Stomach (tissue), 19 donors: ENCODE measurements at places on chromosomes 5 and 9. TPM values are rescaled to one million over a fixed set of nuclear protein-coding genes. Genes with fewer than 3 reads are reported as not detected.
A peak's percentile ranks its signal among the peaks of the same experiment; 100 is the strongest.

Gene CCDC180
- 2.1 TPM for polyA plus RNA-seq

Gene UGT3A1
- polyA plus RNA-seq, result not detected

DNA sequence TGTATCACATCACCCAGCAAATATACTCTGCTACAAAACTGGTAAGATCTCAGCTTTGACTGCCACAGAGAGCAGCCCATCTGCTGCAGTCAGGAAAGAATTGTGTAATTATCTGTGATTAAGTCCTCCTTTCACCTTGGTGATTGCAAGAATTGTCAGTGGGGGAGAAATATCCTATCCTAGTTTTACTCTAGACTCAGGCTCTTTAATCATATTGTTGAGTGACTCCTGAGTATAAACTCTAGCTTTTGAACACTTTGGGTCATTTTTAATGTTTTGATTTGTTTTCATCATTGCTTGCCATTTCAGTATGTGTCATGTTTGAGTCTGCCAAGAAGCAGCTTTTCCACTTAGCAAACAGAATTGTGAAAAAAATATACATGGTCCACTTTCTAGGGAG, 32.1 kb downstream of the VCAN start:
- no peak overlapping the region for H3K27ac ChIP-seq
- DNase-seq, result no peak
- H3K36me3 ChIP-seq, result no peaks in the 10 kb centered on the region
- H3K4me1 ChIP-seq, result no peaks in the 10 kb centered on the region

GRCh38 chr5:38417658-38418017, 138.8 kb downstream of the LIFR start:
- H3K4me1 ChIP-seq, result peaks cover 7% of the 10 kb centered on the region
- H3K27me3 ChIP-seq, result no peaks in the 10 kb centered on the region
- DNase-seq, result no peak
- H3K27ac ChIP-seq, result no peak overlapping the region

DNA sequence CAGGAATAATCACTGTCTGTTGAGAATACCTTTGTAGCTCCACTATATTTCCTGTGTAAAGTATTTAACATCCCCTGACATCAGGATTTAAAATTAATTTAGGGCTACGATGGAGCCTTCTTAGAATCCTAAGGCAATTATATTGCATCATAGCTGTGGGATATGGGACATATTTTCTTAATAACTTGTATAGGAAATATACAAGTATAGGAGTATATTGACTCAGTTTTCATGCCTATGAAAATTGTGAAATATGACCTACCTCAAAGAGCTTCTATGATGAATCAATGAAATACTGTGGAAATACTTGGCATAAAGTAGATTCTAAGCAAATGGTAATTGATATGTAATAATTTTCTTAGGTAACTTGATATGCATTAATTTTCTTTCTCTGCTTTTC, 221.0 kb upstream of the KLF4 start:
- H3K4me1 ChIP-seq, result no peaks in the 10 kb centered on the region
- no peak overlapping the region for H3K4me3 ChIP-seq
- DNase-seq, result no peak
- no peaks in the 10 kb centered on the region for H3K27me3 ChIP-seq
- no peaks in the 10 kb centered on the region for H3K36me3 ChIP-seq

- H3K27ac ChIP-seq, result no peak overlapping the region
- no peak for DNase-seq
- no peaks in the 10 kb centered on the region for H3K4me1 ChIP-seq
- no peaks in the 10 kb centered on the region for H3K27me3 ChIP-seq
- H3K4me3 ChIP-seq, result no peak overlapping the region
Observed at GRCh38 chr9:80811656-80812055, 877.7 kb downstream of the TLE1 start.

DNA sequence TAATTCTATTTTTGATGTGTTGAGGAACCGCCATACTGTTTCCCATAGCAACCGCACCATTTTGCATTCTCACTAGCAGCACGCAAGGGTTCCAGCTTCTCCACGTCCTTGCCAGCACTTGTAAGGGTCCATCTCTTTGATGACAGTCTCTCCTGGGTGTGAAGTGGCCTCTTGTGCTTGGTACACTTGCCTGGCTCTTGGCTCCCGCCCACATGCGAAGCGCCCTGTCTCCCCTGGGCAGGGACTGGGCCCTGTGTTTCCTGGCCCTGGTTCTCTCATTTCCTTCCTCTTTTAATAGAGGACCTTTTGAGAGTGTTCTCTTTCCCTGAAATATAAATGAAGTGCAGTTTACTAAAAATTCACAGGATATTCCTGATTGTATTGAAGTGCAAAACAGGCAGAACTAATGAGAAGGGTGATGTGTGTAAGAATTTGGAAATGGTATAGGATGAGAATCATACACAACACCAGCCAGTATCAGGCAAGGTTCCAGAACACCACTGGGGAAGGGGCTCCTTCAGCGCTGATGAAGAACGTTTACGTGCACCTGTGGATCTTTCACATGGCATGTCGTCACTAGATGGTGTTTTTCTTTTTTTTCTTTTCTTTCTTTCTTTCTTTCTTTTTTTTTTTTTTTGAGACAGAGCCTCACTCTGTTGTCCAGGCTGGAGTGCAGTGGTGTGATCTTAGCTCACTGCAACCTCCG, 73.0 kb downstream of the EHMT1 start:
- DNase-seq, result no peak
- no peaks in the 10 kb centered on the region for H3K4me1 ChIP-seq
- H3K27ac ChIP-seq, result no peak overlapping the region
- H3K27me3 ChIP-seq, result no peaks in the 10 kb centered on the region
- H3K36me3 ChIP-seq, result no peaks in the 10 kb centered on the region

DNA sequence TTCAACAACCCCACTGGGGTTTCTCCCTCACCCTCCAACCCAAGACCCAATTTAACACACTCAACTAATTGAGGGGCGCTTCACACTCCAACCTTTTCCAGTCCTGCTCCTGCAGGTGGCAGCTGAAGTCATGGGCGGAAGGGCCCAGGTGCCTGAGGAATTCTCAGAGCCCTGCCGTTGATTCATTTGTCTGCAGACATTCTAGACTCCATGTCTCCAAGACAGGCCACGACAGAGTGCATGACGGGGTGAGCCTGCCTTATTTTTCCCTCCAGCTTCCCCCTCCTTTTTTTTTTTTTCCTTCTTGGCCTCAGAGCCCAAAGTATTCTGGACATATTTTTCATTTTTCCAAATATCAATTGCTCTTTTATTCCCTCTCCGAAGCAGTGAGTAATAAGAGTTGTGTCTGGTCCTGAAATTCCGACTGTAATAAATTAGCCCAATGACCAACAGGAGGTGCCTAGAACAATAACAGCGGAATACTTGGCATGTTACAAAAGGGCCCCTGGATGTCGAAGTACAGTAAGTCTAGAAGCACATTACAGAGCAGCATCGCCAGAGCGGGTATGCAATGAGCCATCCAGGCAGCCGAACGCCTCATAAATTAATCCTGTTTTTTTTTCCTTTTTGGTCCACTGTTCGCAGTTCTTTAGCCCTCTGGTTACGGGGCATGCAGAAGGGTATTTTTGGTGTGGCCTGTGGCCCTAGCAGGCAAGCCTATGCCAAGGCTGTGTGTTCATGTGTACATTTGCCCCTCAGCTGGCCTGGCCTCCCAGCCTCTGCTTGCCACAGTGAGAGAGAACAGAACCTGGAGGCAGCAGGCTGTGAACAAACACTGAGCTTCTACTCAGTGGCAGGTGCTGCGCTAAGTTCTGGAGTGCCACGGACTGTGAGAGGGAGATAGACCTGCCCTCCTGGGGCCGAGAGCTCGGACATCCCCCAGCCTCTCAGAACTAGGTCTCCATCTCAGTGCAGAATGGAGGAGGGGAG, 8.6 kb upstream of the SMIM23 start:
- no peak overlapping the region for H3K27ac ChIP-seq
- no peaks in the 10 kb centered on the region for H3K4me1 ChIP-seq
- no peaks in the 10 kb centered on the region for H3K27me3 ChIP-seq

DNA sequence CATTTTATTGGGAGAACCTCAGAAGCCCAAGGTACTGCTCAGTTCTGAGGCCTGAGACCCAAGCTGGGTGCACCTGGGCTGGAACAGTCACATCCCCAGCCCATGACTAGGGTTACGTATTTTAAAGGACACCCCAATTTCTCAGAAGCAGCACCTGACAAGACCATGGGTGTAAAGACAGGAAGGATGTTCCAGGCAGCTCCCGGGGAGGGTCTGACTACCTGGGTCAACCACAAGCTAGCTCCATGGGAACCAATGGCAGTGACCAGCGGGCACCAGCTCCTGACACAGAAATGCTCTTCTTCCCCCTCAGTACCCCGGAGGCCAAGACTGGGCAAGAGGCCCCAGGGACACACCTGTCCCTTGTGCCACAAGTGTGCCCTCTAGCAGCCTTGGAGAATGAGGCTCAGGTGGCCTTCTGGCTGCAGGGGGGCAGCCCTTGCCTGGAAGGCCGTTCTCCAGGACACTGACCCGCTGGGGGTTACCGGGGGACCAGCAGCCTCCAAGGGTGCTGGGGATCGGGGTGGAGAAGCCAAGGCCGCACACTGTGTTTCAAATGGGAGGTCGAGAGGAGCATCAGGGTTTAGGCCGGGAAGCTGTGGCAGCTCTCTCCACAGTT, 52.6 kb downstream of the IPPK start:
- peak overlapping the region; percentile 79 for H3K27ac ChIP-seq
- H3K36me3 ChIP-seq, result peaks cover 4% of the 10 kb centered on the region
- H3K4me3 ChIP-seq, result no peak overlapping the region
- DNase-seq, result peak; percentile 20
- no peaks in the 10 kb centered on the region for H3K27me3 ChIP-seq

DNA sequence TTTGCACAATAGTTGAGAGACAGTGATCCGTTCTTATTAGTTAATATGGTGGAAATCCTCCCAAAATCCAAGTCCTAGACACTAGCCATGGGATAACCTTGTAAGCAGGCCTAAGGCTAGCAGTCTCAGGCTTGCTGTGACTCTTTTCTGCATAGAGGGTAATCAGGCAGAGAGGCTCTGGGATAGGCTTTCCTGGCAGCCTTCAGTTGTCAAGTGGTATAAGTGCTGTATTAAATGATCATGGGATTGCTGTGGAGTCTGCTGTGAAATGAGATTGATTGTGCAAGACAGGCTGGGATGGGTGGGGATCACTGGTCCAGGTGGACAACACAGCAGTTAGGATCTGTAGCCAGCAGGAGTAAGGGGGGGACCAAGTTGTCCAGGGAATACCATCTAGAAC, 416.4 kb downstream of the TLE4 start:
- no peaks in the 10 kb centered on the region for H3K4me1 ChIP-seq
- H3K27ac ChIP-seq, result no peak overlapping the region
- DNase-seq, result no peak

- peak; percentile 36 for DNase-seq
- no peaks in the 10 kb centered on the region for H3K36me3 ChIP-seq
- no peaks in the 10 kb centered on the region for H3K27me3 ChIP-seq
- H3K27ac ChIP-seq, result no peak overlapping the region
- peak overlapping the region; percentile 64 for H3K4me3 ChIP-seq
Observed at GRCh38 chr5:139788294-139788910, 7.2 kb upstream of the PSD2 start.

DNA sequence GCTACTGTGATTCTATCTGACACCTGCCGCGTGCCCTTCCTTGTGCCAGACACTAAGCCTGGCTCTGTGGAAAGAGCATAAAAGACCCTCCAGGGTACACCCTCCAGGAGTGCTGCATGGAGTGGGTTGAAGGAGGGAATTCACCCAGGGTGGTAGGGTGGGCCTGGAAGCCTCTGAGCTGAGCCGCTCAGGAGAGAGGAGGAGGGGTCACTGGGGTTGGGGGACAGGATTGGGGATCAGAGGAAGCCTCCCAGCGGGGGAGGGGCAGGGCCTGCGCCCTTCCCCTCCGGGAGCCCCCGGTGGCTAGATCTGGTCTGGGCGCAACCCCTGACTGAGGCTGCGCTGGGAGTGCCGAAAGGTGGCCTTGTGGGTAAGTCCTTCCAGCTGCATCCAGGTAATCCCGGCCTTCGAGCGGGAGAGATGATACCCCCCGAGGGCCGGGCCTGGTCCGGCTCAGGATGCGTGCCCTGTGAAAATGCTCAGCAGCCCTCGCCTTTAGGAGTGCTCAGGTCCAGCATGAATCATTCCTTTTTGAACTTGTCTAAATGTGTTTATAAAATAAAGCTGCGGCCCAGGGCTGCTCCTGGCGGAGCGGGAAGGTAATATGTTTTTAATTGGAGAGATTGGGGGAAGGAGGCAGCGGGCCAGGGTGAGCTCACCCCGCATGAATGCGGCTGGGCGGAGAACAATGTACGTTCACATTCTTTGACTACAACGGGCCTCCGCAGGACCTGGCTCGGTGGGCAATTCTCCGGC, 118.1 kb upstream of the SMIM23 start:
- DNase-seq, result peak; percentile 92
- H3K4me3 ChIP-seq, result no peak overlapping the region
- no peaks in the 10 kb centered on the region for H3K36me3 ChIP-seq
- no peak overlapping the region for H3K27ac ChIP-seq
- H3K4me1 ChIP-seq, result no peaks in the 10 kb centered on the region
- H3K27me3 ChIP-seq, result peaks cover 22% of the 10 kb centered on the region

DNA sequence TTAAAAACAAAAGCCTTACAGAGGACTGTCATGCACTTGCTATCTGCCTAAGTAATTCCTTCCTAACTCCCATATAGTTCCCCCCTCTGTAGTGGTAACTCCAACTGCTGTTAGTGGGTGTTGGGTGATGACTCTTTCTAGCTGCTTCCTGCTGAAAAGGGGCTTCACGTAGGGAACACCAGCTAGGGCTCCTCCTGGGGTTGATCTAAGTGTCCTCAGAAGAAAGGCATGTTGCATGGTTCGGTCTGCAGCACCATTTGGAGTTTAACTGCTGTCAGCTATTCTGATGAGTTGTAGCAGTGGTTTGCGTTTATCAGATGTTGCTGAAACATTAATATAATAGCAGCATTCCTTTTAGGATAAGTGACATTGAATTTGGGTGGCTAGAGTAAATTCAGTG, 281.9 kb upstream of the TUSC1 start:
- no peaks in the 10 kb centered on the region for H3K4me1 ChIP-seq
- no peak overlapping the region for H3K27ac ChIP-seq
- no peaks in the 10 kb centered on the region for H3K27me3 ChIP-seq
